ENCODE measurements at places on chromosomes 4 and X. TPM values are rescaled to one million over a fixed set of nuclear protein-coding genes. Genes with fewer than 3 reads are reported as not detected.

SLC9B1 gene
- total RNA-seq, result 5.0 TPM

COL4A6 gene
- 14.2 TPM for total RNA-seq

HPF1 gene
- 22.3 TPM for total RNA-seq

CLIC2 gene
- total RNA-seq, result 4.4 TPM

SATL1 gene
- total RNA-seq, result 0.35 TPM

TEX13B gene
- total RNA-seq, result not detected

MAGEE2 gene
- total RNA-seq, result 0.47 TPM

MGST2 gene
- 34.9 TPM for total RNA-seq

F11 gene
- 2.5 TPM for total RNA-seq
